ENCODE measurements at places on chromosomes 11 and 22.

- DNase-seq: peak; percentile 88
These were observed at the start of gene FOXRED2 for GRCh38 chr22:36506637-36507517. FOXRED2 (minus strand) TSS chr22:36507040; CDS start chr22:36506422, 618 bp downstream.

GRCh38 chr22:46422896-46423295 is 87.4 kb downstream of the TRMU start:
- DNase-seq: no peak

DNA sequence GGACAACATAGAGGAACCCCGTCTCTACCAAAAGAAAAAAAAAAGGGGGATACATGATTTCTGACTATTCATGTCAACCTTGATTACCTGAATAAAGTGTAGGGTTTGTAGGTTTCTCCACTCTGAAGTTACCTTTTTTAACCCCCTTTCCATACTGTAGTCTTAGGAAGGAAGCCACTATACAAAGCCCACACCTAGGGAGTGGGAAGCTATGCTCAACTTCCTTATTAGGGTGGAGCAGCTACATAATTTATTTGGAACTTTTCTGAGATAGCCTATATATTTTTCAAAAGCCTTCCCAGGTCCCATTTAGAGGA is 582 bp upstream of the ATP6V1E1 start:
- no peak for DNase-seq

GRCh38 chr11:7905549-7905948 is 25.5 kb downstream of the OR10A6 start:
- DNase-seq: no peak

DNA sequence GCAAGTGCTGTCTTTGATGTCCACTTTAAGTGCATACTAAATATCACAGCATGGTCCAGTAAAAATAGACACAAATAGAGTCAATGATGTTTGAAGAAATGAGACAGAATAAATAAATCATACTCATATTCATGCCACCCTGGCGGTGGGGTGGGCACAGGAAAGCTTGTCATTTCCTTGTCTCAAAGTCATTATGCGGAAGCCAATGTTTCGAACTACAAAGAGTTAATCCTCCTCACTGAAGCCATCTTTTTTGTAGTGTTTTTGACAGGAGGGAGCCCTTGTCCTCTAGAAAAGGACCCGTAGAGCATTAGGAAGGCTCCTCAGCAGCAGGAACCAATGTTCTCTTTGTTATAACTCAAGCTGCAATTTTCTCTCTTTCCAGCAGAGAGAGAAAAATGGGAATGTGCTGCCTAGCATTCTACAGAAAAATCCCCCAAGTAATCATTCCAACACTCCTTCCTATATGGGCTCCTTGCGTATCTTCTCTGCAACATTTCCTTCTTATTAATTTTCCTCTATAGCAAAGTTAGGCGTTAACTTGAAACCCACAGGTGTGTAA is 30.6 kb downstream of the SC5D start:
- DNase-seq: no peak

GRCh38 chr11:65851811-65852507 is 6.0 kb downstream of the CFL1 start:
- no peak for DNase-seq

- no peak for DNase-seq
These were observed 52.4 kb downstream of the PACSIN2 start for GRCh38 chr22:42962295-42963230.

DNA sequence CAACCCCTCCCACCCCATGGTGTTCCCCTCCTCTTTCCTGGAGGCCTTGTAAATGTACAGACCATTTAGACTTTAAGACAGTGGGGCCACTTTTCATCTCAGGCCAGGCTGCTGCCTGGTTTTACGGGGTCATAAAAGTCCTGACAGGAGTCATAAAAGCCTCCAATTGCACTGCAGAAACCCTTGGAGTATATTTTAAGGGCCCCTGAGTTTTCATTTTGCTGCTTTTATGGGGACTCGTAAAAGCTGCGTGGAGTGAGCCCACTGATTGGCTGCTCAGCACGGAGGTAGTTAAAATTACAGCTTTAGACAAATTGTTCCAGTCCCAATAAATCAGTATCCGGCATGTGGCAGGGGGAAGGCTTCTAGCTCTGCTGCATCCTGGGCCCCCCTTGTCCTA is 627.6 kb downstream of the NTM start:
- no peak for DNase-seq

DNA sequence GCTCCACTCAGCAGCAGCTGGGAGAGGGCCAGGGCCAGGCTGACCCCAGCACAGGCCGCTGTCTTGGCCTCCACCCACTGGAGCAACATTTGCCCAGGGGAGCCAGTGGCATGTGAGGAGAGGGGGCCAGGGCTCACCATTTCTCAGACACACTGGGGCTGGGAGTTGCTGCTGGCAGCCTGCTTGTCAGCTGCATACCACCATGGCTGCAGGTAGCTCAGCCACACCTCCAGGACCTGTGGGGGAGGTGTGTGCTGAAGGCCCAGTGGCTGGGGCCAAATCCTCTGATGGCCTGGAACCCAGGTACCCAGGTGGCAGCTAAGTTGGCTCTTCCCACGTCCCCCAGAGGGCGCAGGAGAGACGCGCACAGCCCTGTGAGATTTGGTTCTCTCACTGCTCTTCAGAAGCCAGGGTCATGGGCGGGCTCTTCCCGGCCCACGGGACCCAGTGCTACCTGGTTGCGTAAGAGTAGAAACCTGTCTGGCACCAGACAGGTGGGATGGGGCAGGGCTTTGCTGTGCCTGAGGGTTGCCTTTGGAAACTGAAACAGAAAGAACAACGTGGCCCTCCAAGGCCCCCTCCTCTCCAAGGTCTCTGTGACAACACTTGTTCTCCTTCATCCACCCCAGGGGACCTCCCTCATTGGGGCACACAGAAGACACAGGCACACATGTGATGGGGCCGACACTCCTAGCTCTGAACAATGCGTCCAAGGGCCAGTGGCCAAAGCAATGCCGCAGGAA is 98.8 kb downstream of the MED15 start:
- peak; percentile 59 for DNase-seq

GRCh38 chr11:44804449-44805437 is 78.0 kb downstream of the TSPAN18 start:
- DNase-seq: no peak

DNA sequence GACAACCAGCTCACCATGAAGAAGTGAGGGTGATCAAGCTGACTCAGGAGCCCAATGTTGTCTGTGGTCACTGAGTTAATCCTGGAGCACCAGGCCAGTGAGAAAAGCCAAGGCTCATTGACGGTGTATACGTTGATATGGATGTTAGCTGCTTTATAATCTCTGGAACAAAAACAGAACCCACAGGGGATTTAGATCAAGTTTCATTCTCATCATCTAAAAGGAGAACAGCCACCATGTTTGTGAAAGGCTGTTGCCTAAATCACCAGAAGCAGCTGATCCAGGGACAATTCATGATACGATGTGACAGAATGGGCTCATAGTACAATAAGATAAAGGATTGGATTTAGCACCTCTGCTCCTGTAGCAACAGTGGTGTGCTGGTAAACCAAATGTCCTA is 68.5 kb downstream of the GDPD4 start:
- DNase-seq: no peak

DNA sequence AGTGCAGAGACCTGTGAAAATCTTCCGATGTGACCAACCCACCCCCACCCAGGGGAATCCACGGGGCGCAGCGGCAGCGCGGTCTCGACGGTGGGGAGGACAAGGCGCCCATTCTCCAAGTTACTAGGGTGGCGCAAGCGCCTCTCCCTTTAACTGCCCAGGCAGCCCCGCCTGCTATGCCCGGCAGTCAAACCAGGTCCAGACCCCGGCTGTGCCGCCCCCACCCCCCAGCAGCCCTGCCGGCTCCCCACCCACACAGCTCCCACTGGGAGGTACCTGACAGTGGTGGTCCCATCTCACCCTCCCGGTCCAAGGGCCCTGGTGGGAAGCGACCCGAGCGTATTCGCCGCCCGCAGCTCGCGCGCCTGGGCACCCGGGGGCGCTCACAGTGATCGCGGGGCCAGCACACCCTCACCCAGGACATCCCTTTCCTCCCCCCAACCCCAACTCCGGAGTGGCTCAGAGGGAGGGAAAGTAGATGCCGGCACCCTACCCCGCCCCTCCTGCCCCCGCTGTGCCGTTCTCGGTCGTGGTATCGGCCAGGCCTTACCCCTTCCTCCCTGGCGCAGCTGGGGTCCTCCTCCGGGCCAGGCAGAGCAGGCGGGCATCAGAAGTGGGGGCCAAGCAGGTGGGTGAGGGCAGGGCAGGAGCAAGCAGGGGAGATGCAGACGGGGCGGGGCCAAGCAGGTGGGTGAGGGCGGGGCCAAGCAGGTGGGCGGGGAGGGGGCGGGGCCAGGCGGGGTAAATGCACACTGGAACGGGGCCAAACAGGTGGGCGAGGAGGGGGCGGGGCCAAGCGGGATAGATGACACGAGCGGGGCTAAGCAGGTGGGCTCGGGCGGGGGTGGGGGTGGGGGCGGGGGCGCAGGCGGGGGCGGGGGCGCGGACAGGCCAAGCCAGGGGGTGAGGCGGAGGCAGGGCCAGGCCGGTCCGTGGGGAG is at the start of gene TRPM5:
TRPM5 (minus strand) TSS at position 634 of the 940 bp plus-strand sequence. CDS start 21,478 bp downstream, outside the sequence.
- peak; percentile 21 for DNase-seq

DNA sequence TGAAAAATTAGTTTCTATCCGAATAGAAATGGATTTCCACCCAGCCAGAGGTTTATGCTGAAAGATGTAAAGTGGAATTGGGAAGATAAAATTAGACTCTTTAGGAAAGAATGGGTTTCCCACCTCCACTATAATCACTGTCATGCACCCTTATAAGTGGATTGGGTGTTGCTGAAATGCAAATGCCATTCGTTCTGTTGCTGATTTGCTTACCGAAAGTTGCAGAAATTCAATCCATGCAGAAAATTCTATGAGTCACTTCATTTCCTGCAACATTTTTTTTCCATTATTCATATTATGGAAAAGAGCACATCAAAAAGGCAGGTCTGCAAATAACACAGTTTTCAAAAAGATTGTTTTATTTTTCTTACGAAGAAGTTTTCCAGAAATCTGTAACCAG is 65.6 kb downstream of the LDLRAD3 start:
- peak; percentile 46 for DNase-seq

- DNase-seq: no peak
These were observed 2.9 kb downstream of the TCIRG1 start for GRCh38 chr11:68041617-68042218.

DNA sequence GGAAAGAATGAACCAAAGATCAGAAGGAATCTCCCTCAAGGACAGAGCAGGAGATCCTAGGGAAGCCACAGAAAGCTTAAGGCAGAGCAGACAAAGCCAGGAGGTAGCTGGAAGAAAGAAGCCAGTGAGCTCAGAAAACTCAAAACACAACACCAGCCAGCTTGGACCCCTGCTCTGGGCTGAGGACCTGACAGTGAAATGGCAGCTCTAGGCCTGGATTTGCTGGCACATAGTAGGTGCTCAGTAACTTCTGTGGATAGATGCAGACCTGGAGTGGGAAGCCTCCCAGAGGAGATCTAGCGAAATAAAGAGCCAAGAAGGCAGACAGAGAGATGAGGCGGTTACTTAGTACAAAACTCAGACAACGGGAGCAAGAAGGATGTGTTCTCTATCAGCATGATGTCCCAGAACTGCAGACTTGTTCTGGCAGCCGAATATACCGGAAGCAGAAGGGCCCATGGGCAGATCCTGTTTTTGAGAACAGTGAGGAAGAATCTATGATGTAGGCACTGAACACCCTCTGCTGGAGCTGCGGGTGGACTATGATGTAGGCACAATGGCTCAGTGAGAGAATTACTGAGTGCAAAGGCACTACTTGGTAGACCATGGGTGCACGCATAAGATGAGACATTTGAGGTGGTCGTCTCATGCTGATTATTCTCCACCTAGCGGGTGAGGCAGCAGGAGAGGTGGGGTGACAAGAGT is 4.8 kb downstream of the ROBO4 start:
- DNase-seq: no peak

- no peak for DNase-seq
These were observed 116.7 kb upstream of the KIRREL3 start for GRCh38 chr11:127117231-127117739.

- no peak for DNase-seq
These were observed 2.9 kb downstream of the LGALS12 start for GRCh38 chr11:63508745-63509144.

GRCh38 chr22:28544431-28544868 is 135.2 kb downstream of the TTC28 start:
- peak; percentile 47 for DNase-seq

DNA sequence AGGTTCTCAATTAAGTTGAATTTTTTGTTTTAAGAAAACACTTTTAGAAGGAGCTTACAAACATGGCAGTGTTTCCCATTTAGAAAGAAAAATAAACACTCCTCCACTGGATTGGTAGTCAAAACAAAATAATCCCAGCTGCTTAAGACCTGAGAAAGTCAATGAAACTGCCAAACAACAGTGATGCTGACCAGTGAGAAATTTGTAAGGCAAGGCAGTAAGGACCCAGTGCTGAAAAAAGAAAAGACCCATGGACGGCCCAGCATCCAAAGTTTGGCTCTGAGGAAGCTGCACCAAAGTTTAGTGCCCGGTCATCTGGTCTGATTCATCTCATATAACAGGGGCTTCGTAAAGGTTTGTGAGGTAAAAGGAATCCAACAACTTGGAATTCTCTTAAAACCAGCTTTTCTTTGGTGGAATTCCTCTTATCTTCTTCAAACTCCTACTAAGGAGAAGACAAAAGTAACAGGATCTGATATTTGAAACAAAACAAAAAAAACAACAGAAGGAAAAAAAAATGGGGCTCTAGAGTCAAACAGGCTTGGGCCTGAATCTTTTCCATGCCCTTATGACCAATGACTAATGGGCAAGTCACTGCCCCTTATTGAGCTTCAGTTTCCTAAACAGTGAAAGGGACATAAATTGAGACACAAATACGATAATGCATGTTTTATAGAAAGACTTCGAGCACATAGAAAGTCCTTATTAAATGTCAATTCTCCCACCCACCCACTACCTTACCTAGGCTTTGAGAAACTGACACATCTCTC is 383.0 kb upstream of the NARS2 start:
- DNase-seq: peak; percentile 30

GRCh38 chr11:74937696-74938475 is 11.0 kb downstream of the XRRA1 start:
- DNase-seq: no peak

GRCh38 chr22:18975434-18976196 is 39.5 kb upstream of the PRODH start:
- no peak for DNase-seq

- DNase-seq: no peak
These were observed 117.6 kb downstream of the C11orf58 start for GRCh38 chr11:16856022-16856471.

GRCh38 chr11:65595131-65595530 is 469 bp downstream of the KCNK7 start:
- no peak for DNase-seq

- DNase-seq: no peak
These were observed 1862.9 kb upstream of the RAG2 start for GRCh38 chr11:38460896-38461295.

DNA sequence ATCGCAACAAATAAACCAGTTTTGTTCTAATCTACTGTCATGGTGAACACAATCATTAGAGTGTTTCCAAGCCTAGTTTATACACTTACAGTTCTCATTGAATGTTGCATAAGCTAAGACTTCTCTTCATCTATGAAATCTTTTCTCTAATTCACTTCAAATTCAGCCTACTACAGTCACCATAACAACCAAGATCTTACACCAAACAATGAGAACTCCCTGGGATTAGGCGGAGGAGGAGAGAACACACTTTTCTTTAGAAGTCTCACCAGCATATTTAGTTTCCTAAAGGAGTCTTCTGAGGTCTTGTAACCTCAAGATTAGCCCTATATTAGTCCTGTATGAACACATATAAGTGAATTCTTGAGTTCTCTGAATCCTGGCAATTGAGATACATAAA is 1889.7 kb downstream of the LRRC4C start:
- DNase-seq: no peak

All from RKO (cell line).